ENCODE measurements at places on chromosomes 6 and 20.

GRCh38 chr20:63153254-63154221 is 62.4 kb downstream of the YTHDF1 start:
- DNase-seq = no peak

DNA sequence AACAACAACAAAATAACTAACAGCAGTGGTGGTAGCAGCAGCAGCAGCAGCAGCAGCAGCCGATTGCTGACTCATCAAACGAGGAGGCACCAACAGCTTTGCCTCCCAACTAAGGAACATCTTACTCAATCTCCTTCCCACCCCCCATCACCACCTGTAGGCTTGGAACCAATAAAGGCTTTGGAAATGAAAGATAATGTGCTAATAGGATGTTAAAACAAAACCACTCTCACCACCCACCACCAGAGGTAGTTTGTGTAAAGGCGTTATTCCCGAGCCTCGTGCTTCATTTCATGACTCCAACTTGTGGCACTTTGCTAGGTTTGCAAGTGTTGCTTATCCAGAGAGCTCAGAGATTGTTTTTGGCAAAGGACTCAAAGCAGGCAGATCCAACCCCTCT is 346.5 kb downstream of the CD83 start:
- no peak for DNase-seq

- DNase-seq = no peak
Observed at GRCh38 chr20:38585404-38586180, 4.6 kb downstream of the ADIG start.

DNA sequence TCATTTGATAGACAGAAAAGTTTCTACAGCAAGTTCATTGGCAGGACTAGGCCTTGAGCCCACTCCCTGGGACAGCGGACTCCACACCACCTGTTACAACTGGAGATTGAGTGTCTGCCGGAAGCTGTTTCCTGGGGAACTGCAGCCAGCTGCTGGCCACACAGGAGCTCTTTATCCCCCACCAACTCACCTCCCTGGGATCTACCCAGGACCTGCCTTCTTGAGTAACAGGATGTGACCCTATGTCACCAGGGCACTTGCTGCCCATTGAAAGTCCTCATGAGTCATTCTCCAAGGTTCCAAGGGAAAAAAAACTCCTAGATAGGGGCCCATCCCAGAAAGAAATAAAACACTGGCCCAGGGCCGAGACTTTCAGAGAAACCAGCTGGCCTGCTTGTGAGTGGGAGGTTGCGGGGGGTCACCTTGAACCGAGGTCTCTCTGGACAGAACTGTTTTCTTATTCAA is 37.4 kb upstream of the SLC9A8 start:
- no peak for DNase-seq
